ENCODE measurements at places on chromosomes 13 and 19.

DNA sequence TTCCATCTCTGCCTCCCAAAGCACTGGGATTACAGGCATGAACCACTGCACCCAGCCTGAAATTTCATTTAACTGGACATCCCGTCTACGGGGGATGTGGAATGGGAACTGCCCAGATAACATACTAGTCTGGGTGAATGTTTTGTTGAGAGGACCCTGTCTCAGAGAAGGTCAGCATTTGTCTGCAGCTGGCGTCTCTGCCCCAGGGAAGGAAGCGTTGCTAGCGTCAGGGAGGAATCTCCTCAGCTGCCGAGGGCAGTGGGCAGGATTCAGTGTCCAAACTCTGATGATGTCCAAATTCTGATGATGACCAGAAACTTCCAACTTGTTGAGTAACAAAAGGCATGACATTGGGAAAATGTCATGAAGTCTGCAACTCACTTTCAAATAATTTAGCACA is 3.1 kb downstream of the NXNL1 start:
- no peaks in the 10 kb centered on the region for H3K4me1 ChIP-seq
- H3K27ac ChIP-seq = no peak overlapping the region
- no peak for DNase-seq
- H3K27me3 ChIP-seq = peaks cover 75% of the 10 kb centered on the region
- peaks cover 2% of the 10 kb centered on the region for H3K36me3 ChIP-seq

DNA sequence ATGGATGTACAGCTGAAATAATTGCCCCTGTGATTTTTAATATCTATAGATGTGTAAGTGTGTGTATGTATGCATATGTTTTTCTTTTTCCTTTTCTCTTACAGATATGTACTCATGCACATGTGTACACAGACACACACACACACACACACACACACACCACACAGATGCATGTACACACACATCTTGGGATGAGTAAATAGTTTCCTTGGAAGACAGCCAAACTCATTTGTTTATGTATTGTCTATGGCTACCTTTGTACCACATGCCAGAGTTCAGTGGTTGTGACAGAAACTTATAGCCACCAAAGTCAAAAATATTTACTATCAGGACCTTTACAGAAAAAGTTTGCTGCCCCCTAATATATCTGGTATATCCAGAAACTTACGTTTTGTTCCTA is 192.6 kb downstream of the MAB21L1 start:
- no peak for DNase-seq
- H3K27me3 ChIP-seq = no peaks in the 10 kb centered on the region
- H3K36me3 ChIP-seq = no peaks in the 10 kb centered on the region
- H3K4me3 ChIP-seq = no peak overlapping the region
- no peak overlapping the region for H3K27ac ChIP-seq

- H3K27me3 ChIP-seq = peaks cover 20% of the 10 kb centered on the region
- no peaks in the 10 kb centered on the region for H3K36me3 ChIP-seq
- no peak overlapping the region for H3K4me3 ChIP-seq
- H3K27ac ChIP-seq = no peak overlapping the region
- no peak for DNase-seq
These were observed 21.7 kb downstream of the RFX2 start for GRCh38 chr19:6088602-6089049.

DNA sequence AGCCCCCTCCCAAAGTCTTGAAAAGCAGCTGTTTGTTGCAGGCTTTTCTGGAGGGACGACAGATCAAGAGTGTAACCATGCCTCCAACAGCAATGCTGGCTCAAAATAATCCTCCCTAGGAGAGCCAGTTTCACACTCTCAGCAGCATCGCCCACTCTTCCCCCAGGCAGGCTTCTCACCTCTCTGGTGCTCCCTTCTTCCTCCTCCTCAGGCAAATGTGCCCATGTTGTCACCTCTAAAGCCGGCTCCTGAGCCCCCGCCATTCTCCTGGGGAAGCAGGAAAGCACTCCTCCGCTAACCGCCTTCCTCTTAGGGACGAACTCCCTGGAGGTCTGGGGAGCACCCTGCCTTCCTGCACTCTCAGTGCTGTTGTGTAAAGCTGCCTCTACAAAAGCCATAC is 98.9 kb upstream of the SGCG start:
- peaks cover 3% of the 10 kb centered on the region for H3K36me3 ChIP-seq
- peaks cover 17% of the 10 kb centered on the region for H3K27me3 ChIP-seq
- DNase-seq = no peak
- no peak overlapping the region for H3K4me3 ChIP-seq
- no peaks in the 10 kb centered on the region for H3K4me1 ChIP-seq

DNA sequence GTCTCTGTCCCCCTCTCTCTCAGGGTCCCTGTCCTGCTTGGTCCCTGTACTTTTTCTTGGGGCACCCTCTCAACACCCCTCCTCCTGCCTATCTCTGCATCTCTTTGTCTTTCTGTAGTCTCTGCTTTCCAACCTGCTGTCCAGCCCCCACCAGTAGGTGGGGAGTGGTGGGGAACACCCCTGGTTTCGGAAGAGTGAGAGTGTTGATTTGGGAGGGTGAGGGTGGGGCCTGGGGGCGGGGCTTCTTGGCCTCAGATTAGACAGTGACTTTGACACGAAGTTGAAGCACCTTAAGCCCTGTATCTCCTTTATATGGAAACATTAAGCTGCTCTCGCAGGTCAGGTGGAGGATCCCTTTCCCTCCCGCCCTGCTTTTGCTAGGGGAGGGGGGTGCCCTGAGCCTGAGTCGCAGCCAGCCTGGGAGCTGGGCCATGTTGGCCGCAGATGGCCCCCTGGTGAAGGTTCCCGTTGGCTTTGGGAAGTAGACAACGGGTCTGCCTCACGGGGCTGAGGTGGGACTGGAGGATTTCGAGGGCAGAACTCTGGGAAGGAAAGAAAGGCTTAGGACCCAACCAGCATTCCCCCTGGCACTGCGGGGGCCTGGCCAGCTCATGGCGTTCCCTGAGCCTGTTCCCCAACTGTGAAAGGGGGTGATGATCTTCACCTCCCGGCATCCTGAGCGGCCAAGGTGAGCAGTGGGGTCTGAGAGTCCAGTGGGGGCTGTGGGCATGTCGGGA is at the start of gene KCNJ14:
TSS of gene KCNJ14 (plus strand) at position 404 of the 737 bp plus-strand sequence. CDS start 6,151 bp downstream, outside the sequence.
- no peak within 1 kb of the TSS for H3K4me3 ChIP-seq
- H3K27me3 ChIP-seq = no peaks in the 10 kb centered on the region
- peak within 1 kb of the TSS; percentile 71 for H3K27ac ChIP-seq
- H3K36me3 ChIP-seq = peaks cover 33% of the 10 kb centered on the region
- peaks cover 9% of the 10 kb centered on the region for H3K4me1 ChIP-seq
- DNase-seq = no peak

GRCh38 chr13:30998136-30999088 is 66.0 kb downstream of the TEX26 start:
- no peaks in the 10 kb centered on the region for H3K27me3 ChIP-seq
- H3K4me1 ChIP-seq = no peaks in the 10 kb centered on the region
- no peak for DNase-seq
- H3K4me3 ChIP-seq = no peak overlapping the region
- no peak overlapping the region for H3K27ac ChIP-seq

DNA sequence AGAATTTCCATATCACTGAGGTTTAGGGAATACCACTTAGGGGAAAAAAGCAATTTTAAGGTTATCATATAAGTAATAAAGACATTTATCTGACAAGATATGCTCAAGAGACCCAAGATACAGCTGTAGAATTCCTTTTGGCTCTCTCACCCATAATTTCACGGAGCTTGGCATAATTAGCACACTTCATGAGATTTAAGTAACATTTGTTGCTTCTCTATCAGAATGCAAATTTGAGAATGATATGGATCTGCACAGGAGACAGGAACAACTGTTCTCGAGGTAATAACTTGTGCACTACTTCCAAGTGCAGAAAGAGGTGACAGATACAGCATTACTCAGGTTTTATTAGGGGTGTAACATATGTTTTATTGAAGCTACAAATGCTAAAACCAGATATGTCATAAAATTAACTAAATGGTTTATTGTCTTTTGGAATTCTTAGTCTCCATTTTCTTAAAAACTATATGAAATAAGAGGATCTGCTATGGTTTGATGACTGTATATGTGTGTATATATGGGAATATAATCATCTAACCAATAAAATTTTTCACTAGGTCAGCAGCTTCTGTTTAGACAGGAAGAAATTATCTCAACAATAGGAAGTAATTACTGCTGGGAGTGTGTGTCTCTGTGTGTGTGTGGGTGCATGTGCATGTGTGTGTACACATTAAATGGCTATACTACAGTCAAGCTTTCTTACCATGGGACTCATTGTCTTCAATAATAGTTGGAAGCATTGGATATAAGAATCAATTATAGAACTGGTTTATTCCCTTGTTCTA is 401.3 kb downstream of the PCDH17 start:
- H3K4me3 ChIP-seq = no peak overlapping the region
- no peaks in the 10 kb centered on the region for H3K27me3 ChIP-seq
- DNase-seq = no peak
- H3K36me3 ChIP-seq = no peaks in the 10 kb centered on the region
- no peak overlapping the region for H3K27ac ChIP-seq

DNA sequence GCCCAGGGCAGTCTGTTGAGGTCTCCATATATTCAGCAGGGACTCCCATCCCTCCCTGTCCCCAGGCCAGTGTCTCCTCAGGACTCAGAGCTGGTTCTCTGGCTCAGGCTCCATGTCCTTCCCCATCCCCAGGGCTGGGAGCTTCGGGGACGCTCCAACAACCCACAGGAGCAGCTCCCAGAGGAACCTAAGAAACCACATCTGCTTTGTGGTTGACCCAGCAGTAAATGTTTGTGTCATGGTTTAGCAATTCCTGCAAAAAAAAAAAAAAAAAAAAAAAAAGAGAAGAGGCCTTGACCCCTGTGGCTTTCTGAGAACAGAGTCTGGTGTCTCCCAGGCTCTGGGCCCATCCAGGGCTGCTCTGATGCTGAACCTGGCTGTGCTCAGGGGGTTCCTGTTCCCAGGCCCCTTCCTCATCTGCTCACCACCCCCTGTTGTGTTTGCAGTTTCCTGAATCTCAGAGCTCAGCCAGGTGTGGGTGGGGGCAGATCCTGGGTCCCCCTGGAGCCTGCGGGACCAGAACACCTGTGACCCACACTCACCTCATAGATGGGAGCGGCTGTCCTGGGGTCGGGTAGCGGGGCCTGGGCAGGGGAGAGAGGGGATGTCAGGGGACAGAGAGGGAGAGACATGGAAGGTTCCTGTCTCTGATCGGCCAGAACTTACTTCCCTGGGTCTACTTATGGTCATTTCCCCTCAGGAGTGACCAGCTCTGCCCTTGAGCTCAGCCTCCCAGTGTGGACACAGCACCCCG is 25.2 kb upstream of the CEACAM1 start:
- H3K4me3 ChIP-seq = no peak overlapping the region
- no peak overlapping the region for H3K27ac ChIP-seq
- no peaks in the 10 kb centered on the region for H3K4me1 ChIP-seq
- no peaks in the 10 kb centered on the region for H3K36me3 ChIP-seq

- no peak overlapping the region for H3K4me3 ChIP-seq
- H3K4me1 ChIP-seq = no peaks in the 10 kb centered on the region
- H3K27ac ChIP-seq = no peak overlapping the region
- no peaks in the 10 kb centered on the region for H3K36me3 ChIP-seq
These were observed 168.3 kb downstream of the PCDH20 start for GRCh38 chr13:61247149-61247936.

DNA sequence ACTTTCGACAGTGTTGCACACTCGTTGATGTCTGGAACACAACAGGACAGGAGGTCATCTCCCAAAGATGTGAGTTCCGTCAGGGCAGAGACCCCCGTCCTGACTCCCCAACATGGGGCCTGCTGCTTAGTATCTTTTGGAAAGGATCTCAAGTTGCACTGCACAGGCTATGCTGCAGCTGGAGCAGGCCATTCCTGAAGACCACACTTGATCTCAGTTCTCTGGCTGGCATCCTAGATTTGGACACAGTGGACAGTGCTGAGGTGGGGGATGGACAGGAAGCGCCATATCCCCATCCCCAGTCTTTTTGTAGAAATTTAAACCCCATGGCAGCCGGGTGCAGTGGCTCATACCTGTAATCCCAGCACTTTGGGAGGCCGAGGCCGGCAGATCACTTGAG is 5.9 kb downstream of the ADGRE2 start:
- no peak for DNase-seq
- H3K4me3 ChIP-seq = no peak overlapping the region
- H3K36me3 ChIP-seq = peaks cover 6% of the 10 kb centered on the region
- H3K4me1 ChIP-seq = peaks cover 6% of the 10 kb centered on the region
- H3K27me3 ChIP-seq = peaks cover 75% of the 10 kb centered on the region
- H3K27ac ChIP-seq = no peak overlapping the region

GRCh38 chr19:4472174-4472974 is at the start of gene HDGFL2:
Gene HDGFL2, plus strand, starts transcription at chr19:4472297. Its CDS starts 54 bp downstream, at chr19:4472351.
- H3K27me3 ChIP-seq = no peaks in the 10 kb centered on the region
- peak within 1 kb of the TSS; percentile 77 for H3K27ac ChIP-seq
- peaks cover 3% of the 10 kb centered on the region for H3K36me3 ChIP-seq
- H3K4me1 ChIP-seq = peaks cover 24% of the 10 kb centered on the region

GRCh38 chr19:1411255-1412191 is 4.1 kb downstream of the DAZAP1 start:
- peak; percentile 37 for DNase-seq
- no peaks in the 10 kb centered on the region for H3K27me3 ChIP-seq
- H3K27ac ChIP-seq = peak overlapping the region; percentile 96
- peaks cover 51% of the 10 kb centered on the region for H3K36me3 ChIP-seq
- peaks cover 69% of the 10 kb centered on the region for H3K4me1 ChIP-seq
- H3K4me3 ChIP-seq = peak overlapping the region; percentile 94

DNA sequence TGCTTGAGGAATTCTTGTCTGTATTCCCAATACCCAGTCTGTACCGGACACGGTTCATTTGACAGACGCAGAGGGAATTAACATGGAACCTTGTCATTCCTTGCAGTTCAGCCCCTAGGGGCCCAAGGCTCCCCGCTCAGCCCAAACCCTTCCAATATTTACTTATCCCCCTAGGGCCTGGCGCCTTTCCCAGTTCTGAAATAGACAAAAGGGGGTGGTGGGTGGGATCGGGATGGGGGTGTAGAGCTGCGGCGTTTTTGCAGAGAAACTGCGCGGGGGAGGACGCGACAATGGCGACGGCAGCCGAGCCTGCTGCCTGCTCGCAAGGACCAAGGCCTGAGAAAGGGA is 583 bp downstream of the AKAP8L start:
- no peaks in the 10 kb centered on the region for H3K27me3 ChIP-seq
- H3K4me1 ChIP-seq = peaks cover 48% of the 10 kb centered on the region
- peak overlapping the region; percentile 92 for H3K27ac ChIP-seq
- H3K36me3 ChIP-seq = peaks cover 19% of the 10 kb centered on the region
- DNase-seq = no peak

DNA sequence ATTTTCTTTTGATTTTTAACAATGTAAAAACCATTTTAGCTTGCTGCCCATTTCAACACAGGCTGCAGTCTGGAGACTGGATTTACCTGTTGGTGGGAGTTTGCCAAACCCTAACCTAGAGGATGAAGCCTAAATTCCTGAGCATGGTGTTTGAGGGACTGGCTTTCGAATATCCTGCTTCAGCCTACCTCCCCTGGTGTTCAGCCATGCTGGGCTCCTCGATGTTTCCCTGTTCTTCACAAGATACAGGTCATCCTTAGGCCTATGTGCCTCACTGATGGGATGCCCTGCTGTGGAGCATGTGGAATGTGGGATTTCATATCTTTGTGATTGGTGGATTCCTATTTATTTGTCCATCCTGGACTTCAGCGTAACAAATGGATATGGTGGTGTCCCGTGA is 20.4 kb upstream of the ERCC5 start:
- no peak overlapping the region for H3K4me3 ChIP-seq
- H3K36me3 ChIP-seq = peaks cover 9% of the 10 kb centered on the region
- no peaks in the 10 kb centered on the region for H3K4me1 ChIP-seq
- no peak overlapping the region for H3K27ac ChIP-seq

GRCh38 chr13:70585109-70585508 is 476.9 kb upstream of the KLHL1 start:
- no peaks in the 10 kb centered on the region for H3K27me3 ChIP-seq
- DNase-seq = no peak
- no peaks in the 10 kb centered on the region for H3K36me3 ChIP-seq
